Astrocyte of the hippocampus (primary cell): ENCODE measurements at places on chromosomes 1 and 21.

- no peak for DNase-seq
Observed at GRCh38 chr1:30460661-30461060, 262.7 kb downstream of the MATN1 start.

DNA sequence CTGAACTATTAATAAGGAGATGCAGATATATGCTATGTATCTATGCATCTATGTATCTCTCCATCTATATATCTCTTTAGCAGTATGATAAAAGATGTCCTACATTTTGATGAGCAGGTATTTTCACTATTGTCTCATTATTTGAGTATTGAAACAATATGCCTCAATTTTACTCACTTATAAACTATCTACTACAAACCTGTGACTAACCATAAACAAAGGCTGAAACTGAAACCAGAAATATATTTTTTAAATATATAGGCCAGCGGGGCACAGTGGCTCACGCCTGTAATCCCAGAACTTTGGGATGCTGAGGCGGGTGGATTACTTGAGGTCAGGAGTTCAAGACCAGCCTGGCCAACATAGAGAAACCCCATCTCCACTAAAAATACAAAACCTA is 22.0 kb downstream of the EIF4G3 start:
- no peak for DNase-seq

- no peak for DNase-seq
Observed at GRCh38 chr1:43644558-43644957, 5.4 kb upstream of the KDM4A start.

DNA sequence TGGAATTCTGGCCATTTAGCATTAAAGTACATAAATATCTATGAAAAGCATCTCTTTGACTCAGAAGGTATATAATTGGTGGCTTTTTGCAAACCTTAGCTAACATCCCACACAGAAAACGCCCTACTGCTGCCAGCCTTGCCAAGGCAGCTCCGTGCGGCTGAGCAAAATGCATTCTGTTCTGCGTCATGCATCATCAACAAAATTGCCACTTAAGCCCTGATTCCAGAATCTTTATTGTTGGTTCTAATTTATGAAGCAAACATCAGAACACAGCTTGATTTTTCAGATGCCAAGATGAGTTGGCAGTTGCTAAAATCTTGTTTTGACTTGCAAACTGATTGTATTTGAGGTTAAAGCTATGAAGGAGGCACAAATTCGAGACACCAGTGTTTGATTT is 314.9 kb upstream of the DEPDC1 start:
- no peak for DNase-seq

- no peak for DNase-seq
Observed at GRCh38 chr1:100597784-100598183, 59.8 kb downstream of the GPR88 start.

- DNase-seq, result no peak
Observed at GRCh38 chr1:47224676-47225399, 7.2 kb downstream of the TAL1 start.

- no peak for DNase-seq
Observed at GRCh38 chr1:231563247-231563646, 34.8 kb downstream of the TSNAX start.

- DNase-seq, result no peak
Observed at GRCh38 chr1:83131692-83131955, 867.3 kb downstream of the TTLL7 start.

GRCh38 chr1:2645143-2645542 is 12.3 kb upstream of the MMEL1 start:
- DNase-seq, result no peak

DNA sequence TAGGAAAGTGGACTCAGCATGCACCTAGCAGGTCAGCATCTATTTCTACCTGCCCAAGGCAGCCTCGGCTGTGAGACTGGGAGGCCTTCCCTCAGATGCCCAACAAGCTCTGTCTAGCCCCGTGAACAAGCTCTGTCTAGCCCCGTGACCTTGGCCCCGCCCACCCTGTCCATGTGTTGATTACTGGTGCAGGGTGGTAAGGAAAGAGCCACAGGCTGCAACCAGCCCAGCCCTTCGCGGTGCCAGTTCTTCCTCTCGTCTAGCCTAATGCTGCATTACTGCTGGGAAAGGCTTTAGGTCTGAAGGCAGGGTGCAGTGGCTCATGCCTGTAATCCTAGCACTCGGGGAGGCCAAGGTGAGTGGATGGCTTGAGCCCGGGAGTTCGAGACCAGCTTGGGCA is 2.2 kb downstream of the GPR153 start:
- DNase-seq, result no peak

DNA sequence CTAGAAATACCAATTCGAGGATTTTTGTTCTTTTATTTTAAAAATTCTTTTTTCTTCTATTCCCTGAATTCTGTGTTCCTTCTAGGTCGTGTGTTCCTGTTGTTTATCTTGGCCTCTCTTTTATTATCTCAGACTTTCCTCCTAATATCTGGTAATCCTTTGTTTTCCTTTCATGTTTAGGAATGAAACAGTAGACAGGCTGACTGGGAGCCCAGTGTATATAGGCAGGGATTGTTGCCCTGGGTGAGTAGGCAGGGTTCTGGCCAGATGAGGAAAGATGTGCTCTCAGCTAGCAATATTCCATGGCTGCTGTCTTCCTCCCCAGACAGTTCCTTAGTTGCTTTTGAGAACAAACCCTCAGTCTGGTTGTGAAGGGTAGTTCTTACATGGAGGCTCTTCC is 161.8 kb upstream of the PDE4B start:
- DNase-seq, result peak; percentile 54

- DNase-seq, result no peak
Observed at GRCh38 chr1:58929671-58930325, 146.0 kb upstream of the JUN start.

DNA sequence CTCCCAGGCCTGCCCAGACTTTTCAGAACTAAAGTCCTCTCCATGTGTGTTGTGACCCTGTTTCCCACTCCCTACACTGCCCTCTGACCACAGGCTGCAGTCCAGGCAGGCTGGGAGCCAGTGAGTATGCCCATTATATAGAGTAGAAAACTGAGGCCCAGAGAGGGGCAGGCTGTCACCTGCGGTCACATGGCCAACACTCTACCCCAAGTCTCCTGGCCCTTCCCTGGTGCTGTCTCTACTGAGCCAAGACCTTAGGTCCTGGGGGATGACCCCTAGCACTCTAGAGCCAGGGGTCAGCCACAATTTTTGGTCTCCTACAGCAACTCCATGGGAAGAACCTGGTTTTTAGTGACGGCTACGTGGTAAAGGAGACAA is 30.8 kb downstream of the RPS6KA1 start:
- no peak for DNase-seq

GRCh38 chr1:198253668-198254067 is 96.9 kb downstream of the NEK7 start:
- peak; percentile 53 for DNase-seq

- no peak for DNase-seq
Observed at GRCh38 chr1:76352741-76353435, 278.3 kb downstream of the ST6GALNAC3 start.

GRCh38 chr1:80441664-80442063 is 1359.1 kb upstream of the ADGRL2 start:
- no peak for DNase-seq

- DNase-seq, result peak; percentile 41
Observed at GRCh38 chr1:2533365-2533764, 3.3 kb upstream of the HES5 start.

DNA sequence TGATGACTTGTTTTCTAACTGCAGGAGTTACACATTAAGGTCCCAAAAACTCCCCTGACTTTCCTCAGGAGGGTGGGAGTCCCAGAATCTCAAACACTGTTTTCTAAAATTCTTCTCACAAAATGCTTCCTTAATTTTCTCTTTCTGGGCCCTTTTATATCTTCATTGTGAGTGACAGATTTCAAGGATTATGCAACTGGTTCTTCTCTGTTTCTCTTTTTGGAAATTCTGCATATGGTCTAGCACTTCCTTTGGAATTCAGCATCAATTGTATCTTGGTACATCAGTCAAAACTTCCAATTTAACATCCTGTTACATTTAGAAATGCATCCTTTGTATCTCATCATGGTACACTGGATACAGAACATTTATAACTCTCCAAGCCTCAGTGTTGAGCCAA is 59.7 kb downstream of the LMO4 start:
- DNase-seq, result no peak

GRCh38 chr1:243471754-243472745 is 216.2 kb downstream of the SDCCAG8 start:
- DNase-seq, result no peak

- peak; percentile 71 for DNase-seq
Observed at GRCh38 chr1:204975568-204976235, 67.3 kb upstream of the CNTN2 start.

- DNase-seq, result no peak
Observed at GRCh38 chr1:1067860-1068516, 6.1 kb downstream of the RNF223 start.

DNA sequence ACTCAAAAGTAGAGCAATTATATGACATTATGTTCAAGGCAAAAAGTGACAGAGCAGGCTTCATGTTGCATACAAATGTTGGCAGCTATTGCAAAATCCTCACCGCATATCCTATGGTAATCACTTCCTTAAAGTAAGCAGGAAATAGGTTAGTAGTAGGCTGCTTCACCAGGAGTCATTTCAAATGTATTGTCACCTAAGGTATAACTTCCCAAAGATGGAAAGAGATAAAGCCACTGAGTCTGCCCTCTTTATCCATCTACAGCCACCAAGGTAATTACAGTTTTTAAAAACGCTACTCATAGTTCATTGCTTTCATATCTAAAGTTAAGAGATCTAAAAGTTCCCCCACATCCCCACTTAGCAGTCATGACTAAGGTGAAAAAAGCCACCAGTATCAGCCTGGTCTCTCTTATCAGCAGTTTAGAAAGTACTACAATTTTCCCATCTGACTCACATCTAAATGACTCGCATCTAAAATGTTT is 31.6 kb upstream of the UBE2U start:
- peak; percentile 68 for DNase-seq
